ENCODE measurements at places on chromosomes 12 and 14.

GRCh38 chr12:19208456-19208855, 78.9 kb downstream of the PLEKHA5 start:
- DNase-seq, result peak; percentile 64

GRCh38 chr12:19055589-19055988, 73.9 kb upstream of the PLEKHA5 start:
- no peak for DNase-seq

DNA sequence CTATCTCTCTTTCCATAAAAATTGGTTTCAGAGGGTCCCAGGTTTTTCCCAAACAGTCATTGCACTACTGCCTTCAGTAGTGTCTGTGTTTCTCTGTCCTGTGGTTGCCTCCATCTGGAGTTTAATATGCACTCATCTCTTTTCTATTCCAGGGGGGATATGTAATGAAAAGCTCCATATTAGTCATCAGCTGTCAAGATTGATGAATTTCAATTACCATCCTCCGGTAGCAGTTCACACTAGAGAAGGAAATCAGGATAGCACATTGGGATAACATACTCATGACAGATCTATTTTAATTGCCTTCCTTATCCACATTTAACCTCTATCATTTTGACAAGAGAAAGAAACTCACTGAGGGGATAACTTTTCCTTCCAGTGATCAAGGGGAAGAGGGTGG, 589.0 kb upstream of the SEL1L start:
- no peak for DNase-seq

- DNase-seq, result no peak
Observed at GRCh38 chr12:109534456-109534855, 38.8 kb downstream of the MMAB start.

GRCh38 chr12:132257955-132258490, 71.4 kb downstream of the GALNT9 start:
- no peak for DNase-seq

DNA sequence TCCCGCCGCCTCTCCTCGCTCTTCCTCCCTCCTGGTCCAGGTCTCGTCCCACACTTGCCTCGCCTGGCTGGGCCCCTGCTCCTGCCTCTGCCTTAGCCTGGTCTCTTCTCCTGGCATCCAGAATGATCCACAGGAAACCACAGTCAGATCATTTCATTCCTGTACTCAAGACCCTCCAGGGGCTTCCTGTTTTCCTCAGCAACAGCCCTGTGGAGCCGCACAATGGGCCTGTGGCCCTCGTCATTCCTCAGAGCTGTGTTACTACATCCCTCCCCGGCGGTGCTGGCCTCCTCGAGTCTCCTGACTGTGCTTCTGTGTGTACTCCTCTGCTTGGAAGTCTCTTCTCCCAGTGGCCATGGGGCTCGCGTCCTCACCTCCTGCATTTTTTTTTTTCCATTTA, 20.1 kb downstream of the ATP6V0A2 start:
- DNase-seq, result no peak

- DNase-seq, result peak; percentile 92
Observed at GRCh38 chr12:132078190-132078589, 65.9 kb downstream of the DDX51 start.

GRCh38 chr12:97650242-97650641, 187.6 kb downstream of the RMST start:
- DNase-seq, result peak; percentile 24

GRCh38 chr14:79383475-79383874, 827.8 kb downstream of the DIO2 start:
- no peak for DNase-seq

- DNase-seq, result peak; percentile 24
Observed at GRCh38 chr14:72738161-72738611, 155.7 kb downstream of the DPF3 start.

- DNase-seq, result no peak
Observed at GRCh38 chr12:90969346-90969745, 14.4 kb upstream of the CCER1 start.

DNA sequence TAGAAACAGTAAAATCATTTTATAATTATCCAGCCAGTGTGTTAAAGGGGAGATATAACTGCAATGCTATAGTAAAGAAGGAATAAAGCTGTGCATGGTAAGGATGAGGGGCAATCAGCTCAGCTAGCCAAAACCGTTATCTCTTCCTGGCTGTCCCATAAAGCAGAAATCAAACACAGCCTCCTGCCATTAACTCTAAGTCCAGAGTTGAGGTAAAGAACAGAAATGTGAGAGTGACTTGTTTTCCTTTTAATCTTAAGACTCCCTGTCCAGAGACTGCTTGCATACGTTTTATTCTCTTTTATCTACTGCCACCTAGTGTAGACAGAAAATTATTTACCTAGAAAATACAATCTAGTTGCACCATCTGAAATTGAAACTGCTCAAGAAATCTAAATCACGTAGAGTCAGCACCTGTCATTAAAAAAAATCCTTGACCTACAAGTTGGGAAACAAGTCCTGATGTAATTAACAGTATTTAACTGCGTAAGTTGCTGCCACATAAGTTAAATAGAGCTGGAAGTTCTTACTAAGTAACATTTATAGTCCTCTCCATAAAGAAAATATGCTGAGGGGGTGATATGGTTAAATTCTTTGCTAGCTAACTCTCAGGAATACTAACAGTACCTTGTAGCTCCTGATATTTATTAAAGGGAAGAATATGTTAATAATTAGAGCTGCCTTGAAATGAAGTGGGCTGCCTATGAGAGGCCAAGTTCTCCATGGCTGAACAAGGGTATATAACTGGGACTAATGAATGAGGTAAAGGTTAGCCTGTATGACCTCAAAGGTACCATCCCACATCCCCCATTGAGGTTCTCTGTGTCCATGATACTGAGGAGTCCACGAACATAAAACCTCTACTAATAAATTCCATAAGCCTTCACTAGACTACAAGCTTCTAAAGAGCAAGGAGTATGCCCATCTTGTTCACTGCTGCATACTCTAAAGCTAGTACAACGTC, 62.7 kb downstream of the GALNT4 start:
- peak; percentile 83 for DNase-seq

DNA sequence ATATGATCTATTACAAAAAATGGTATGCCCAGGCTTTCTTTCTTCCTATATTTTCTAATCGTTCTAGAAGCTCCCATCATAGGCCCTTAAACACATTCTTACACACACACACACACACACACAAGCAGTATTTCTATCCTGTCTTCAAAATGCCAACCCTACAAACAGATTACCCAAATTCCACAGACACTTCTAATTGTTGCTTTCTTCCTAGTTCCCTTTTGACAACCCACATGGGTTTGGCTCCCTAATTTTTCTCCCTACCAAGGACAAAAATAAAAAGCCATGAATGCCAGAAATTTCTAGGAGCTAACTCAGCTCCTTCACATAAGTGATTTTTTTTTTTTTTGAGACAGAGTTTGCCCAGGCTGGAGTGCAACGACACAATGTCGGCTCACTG, 60.3 kb upstream of the NTF3 start:
- no peak for DNase-seq

- no peak for DNase-seq
Observed at GRCh38 chr14:60616461-60616959, 32.8 kb downstream of the SIX1 start.

DNA sequence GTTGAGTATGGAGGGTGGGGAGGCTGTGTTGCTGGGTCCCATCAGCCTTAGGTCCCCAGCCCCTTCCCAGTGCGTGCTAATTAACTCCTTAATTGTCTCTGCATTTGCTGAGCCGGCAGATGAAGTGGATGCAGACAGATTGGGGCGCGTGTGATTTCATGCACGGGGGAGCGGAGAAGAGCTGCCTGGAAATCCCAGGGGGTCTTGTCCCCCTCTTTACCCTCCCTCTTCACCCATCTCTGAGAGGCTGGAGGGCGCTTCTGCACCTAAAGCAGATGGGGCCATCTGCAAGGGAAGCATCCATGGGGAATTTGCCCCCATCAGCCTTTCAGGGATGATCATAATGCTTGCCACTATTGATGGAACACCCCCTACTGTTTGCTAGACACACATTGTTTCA, 4.4 kb upstream of the ASIC1 start:
- no peak for DNase-seq

GRCh38 chr14:56150645-56151345, 32.6 kb downstream of the PELI2 start:
- DNase-seq, result no peak

GRCh38 chr12:26043135-26044006, 81.5 kb downstream of the BHLHE41 start:
- DNase-seq, result no peak

DNA sequence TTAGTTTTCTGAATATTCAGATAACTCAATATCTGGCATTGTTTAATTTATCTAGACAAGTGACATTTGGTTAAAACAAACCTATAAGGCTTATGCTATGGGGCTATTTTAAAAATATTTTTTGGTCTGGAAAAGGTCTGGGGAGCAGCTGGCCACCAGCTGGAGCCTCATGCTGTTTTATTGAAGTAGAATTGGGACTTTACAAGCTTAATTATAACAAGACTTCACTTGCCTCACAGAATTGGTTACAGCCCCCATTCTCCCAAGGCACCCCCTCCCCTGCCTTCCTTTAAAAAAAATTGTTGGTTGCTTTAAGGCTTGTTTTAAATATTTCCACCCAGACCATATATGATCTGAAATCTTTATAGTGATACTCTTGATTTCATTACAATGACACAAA, 453.9 kb downstream of the ADAMTS20 start:
- DNase-seq, result no peak

DNA sequence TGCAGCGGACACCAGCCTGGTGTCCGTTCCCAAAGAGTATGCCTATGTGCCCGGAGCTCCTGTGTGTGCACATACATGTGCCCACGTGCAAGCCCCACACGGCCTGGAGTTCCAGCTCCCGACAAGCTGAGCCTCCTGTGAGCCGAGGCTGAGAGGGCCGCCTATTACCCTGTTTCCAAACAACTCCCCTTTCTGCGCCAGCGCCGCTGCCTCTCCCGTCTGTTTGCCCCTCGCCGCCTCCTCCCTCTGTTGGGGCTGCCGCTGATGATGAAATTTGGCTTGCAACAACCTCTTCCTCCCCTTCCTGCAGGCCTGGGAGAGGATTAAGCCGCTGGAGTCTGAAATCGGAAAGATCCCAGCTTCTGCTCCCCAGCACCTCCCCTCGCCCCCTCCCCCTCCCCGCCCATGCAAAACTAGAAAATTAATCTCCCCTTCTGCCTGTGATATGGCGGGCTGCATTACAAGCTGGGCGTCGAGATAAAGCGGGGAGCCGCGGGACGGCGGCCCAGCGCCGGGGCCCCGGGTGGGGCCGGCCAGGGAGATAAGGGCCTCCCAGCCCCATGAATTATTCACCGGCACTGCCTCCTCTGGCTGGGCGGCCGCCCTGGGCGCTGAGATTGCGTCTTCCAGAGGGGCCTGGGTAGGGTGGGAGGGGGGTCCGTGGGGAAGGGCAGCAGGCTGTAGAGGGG, 6.8 kb upstream of the ASIC1 start:
- peak; percentile 61 for DNase-seq

DNA sequence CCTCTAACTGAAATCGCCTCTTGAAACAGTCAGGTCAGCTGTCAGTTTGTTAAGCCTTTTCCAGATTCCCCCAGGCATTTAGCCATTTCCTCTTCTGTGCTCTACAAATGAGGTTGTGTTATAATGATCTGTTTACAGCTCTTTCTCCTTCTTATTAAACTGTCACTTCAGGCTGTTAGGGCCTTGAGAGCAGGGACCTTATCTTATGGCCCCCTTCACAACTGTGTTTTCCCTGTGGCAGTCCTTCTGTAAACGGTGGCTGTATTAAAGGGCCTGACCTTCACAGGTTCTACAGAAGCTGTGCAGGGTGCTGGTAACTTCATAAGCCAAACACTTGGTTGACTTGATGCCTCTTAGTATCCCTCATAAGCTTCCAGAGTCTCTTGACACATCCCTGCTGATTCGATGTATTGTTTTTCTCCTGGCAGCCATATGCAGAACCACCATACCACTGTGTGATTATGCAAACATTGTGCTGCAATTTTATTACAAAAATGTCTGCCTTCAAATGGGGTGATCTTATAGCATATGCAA, 104.7 kb downstream of the PLEKHA5 start:
- peak; percentile 58 for DNase-seq

DNA sequence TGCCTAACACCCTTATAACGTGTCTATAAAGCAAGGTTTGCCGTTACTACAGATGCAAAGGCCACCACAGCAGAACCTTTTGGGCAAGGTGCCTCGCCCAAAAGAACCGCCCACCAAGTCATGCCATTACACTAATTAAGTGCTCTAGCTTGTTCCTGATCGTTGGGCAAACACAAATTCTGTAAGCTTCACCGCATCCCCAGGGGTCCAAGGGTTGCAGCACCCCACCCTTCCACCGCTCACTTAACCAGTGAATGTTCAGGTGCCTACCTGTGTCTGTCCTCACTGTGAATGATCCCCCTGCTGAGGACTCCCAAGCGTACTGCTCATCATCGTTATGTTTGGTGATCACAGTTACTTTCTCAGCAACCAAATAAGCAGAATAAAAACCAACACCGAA, 1.4 kb downstream of the HSP90AA1 start:
- DNase-seq, result no peak

GRCh38 chr12:115404761-115405470, 720.9 kb upstream of the TBX3 start:
- DNase-seq, result peak; percentile 89

DNA sequence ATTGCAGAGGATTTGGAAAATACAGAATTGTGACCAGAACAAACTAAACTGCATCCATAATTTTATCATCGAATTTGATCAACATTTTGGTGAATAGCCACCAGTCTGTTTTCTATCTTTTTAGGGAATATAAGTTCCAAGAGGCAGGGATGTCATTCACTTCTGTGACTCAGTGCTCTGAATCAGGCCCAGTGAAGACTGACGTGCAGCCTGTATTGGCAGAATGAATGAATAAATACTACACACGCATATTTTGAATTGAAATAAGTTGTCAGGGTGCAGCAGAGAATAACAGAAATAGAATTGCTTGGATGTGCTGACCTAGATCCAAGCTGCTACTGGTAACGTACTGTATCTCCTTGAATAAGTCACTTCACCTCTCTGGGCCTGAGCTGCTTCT, 1.3 kb upstream of the EMP1 start:
- peak; percentile 85 for DNase-seq

DNA sequence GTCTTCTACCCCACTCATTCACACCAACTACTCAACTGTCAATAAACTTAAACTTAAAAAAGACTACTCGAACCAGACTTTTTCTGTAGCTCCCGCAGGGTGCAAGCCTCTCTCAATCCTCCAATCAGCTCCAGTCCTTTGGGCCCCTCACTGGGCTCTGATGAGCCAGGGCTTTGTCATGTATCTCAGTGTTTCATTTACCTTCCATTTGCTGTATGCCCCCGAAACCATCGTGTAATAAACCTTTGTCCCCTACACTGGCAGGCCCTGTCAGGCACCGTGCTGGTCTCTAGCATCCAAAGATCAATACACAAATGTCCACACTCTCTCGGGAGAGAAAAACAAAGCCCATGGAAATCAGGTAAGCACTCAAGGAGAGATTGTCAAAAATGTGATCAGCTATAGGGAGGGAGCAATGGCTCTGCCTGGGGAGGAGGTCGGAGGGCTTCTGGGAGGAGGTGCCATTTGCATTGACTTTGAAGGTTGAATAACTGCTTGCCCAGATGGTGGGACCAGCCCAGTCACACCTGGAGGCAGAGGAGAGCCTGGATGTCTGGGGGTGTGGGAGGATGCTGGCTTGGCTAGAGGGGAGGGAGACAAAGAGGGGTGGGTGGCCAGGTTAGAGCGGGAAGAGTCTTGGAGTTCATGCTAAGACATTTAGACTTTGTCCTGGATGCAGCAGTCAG, 42.1 kb upstream of the DICER1 start:
- DNase-seq, result no peak

GRCh38 chr12:51395283-51396230, 4.4 kb upstream of the GALNT6 start:
- DNase-seq, result no peak

- no peak for DNase-seq
Observed at GRCh38 chr12:94603434-94604365, 46.7 kb downstream of the TMCC3 start.

Data from fibroblast of mammary gland (primary cell).